Mammary epithelial cell (primary cell): ENCODE measurements at places on chromosomes 12 and 14.

GRCh38 chr14:81535396-81536164 lies 1.9 kb upstream of the SEL1L start:
- no peak for DNase-seq

GRCh38 chr14:33035416-33036194 lies 96.9 kb downstream of the NPAS3 start:
- DNase-seq, result no peak

DNA sequence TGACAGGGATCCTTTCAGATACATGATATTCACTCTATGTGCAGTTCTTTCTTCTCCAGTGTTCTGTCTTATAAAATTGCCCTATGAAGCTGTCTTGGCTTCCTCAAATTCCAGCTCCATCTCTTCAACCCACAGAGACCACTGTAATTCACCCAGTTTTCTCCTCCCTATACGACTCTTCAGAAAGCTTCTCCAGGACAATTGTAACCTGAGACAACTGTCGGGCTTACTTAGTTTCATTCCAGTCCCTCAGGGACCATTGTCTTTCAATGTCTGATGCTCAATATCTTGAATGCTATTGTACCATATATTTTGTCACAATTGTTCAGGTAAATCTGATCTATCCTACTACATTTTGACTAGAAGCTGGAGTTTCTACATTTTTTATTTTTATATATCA lies 345.3 kb downstream of the RPL10L start:
- no peak for DNase-seq

DNA sequence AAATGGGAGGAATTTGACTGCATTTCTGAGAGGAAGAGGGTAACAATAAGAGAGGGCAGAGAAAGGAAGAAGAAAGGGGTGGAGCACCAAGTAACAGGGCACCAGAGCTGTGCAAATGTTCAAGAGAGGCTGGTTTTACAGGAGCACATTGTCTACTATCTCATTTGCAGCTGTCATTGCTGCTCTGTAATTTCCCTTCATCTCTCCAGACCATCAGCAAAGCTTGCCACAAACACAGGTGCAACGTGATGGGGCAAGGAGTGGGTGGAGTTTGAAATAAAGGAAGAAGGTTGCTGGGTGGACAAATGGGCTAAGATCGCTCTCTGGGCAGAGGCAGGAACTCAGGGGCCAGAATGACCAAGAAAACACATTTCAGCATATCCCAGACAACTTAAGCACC lies 47.9 kb upstream of the PLEKHG6 start:
- no peak for DNase-seq

DNA sequence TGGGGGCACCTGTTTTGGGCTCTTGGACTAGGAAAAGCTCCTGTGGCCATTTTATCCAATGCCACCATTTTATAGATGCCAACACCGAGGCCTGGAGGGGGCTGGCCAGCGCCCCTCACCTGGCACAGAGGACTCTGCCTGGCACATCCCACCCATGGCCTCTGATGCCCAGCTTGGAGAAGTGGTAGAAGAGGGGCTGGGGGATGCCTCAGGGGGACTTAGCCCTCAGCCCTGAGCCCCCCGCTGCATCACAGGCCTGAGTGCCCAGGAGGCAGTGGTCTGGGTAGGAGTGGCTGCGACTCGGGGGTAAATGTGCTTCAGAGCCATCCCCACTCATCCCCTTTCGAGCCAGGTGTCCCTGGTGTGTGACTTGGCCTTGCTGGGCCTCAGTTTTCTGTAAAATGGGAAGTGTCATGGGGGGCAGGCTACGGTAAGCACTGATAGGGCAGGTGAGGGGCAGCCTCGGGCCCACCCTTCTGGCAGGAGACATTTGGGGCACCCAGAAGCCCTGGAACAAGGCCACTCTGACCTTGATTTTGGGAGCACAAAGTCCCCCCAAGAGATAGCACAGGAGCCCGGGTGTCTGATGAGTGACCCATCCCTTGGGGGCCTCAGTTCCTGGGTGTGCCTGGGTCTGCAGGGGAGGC lies 22.5 kb downstream of the SH2B3 start:
- no peak for DNase-seq

- DNase-seq, result no peak
Observed at GRCh38 chr14:20934148-20934762, 21.0 kb upstream of the RNASE2 start.

DNA sequence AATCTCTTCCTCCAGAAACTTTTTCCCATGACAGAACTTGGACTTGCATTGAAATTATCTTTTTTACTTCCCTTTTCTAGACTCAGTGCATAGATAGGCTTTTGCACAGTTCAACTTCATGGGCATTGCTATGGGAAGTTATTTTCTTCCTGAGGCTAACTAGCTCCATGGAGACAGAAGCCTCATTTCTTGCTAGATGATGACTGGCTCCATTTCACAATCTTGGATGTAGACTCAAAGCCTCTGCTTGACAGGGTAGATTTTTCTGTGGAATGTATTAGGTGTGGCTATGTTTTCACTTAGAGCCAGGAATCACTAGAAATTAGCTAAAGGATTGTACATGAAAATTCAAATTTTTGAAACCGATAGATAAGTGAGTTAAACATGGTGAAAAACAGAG lies 884.1 kb upstream of the MGAT4C start:
- peak; percentile 68 for DNase-seq

- DNase-seq, result no peak
Observed at GRCh38 chr12:104463368-104463767, 6.6 kb downstream of the CHST11 start.

DNA sequence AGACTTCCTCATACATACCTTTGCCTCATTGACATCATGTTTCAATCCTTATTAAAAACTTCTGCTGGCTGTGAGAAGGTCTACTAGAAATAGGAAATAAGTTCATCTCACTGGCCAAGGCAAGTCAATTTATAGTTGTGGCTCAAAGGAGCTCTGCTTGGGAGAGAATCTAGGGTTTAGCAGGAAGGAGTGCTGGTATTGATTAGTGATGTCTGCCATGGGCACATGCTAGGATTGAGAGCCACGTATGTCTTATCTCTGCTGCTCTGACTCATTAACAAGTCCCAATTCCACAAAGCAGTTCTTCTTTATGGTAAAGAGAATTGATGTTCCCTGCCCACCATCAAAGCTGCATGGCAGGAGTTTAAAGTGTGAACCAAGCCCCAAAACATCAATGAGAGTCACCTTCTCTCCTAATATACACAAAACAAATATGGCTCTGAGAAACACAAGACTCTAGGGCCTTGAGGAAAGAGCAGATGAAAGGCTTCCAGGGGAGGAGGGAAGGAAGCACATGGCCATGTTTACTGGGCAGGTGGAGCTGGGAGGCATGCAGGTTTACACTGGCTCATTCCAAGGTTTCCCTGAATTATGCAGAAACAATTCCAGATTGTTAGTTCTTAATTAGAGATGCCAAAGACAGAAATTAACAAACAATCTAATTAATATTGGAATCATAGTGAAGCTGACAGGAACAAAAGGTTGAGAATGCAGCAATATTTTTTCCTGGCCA lies 931.9 kb upstream of the TMEM132C start:
- DNase-seq, result no peak

DNA sequence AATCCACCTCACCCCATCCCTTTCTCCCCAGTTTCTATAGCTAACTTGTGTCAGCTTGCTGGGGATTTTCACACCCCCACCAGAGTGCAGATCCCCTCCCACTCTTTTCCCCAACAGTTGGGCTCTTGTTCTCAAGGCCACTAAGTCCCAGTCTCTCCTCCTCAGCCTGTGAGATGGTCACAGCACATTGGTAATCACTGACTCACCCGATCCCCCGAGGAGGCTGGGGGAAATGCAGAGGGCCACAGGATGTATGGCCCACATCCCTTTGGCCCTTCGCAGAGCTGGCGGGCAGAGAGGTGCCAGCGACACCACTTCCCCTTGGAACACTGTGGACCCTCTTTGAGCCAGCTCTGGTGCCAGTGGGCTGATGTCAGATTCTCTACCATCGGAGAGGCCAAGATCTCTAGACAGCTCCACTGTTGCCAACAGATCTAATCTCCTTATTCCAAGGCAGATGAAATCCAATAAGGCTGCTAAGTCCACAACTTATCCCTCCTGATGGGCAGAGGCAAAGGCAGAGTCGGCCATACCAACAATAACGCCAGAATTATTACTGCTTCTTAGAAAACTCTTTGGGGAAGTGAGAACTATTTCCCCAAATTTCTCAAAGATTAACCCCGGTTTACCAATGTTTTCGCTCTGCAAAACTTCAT lies 1.6 kb downstream of the FMNL3 start:
- DNase-seq, result peak; percentile 79
